AG20443 (cell line): ENCODE measurements at places on chromosomes 7 and 10.
A peak's percentile ranks its signal among the peaks of the same experiment; 100 is the strongest.

DNA sequence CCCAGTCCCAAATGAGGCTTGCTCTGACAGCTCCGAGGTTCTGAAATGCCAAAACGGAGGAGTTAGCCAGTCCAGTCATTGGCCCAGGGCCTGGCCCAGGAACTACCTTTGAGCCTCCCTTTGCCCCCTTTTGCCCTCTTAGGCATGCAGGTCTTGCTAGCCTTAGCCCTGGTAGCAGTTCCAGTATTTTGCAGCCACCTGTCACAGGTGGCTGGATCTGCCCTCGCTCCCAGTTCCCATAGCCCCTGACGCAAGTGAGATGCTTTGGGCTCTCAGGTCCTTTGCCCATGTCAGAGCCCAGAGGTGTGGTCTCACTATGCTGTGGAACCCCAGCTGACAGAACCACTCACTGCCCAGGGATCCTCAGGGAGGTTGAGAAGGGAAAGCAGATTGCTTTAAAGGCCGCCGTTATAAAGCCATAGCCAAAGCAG lies 42.0 kb downstream of the GPRIN2 start:
- DNase-seq: no peak

GRCh38 chr10:17993361-17993760 lies 41.6 kb downstream of the SLC39A12 start:
- no peak for DNase-seq

- DNase-seq: peak; percentile 45
Measured at GRCh38 chr7:34080513-34080912, 175.2 kb downstream of the BMPER start.

DNA sequence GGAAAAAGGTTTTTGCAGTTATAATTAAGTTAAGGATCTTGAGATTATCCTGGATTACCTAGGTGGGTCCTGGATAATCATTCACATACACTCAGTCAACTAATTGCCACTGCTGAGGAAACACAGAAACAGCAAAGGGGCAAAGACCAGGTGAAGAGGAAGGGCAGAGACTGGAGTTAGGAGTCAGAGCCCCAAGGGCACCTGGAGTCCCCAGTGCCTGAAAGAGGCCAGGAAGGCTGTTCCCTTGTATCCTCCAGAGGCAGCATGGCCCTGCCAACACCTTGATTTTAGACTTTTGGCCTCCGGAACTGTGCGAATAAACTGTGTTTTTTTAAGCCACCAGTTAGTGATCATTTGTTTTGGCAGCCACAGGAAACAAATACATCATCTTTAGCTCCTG lies 24.6 kb downstream of the PRR15 start:
- DNase-seq: no peak

DNA sequence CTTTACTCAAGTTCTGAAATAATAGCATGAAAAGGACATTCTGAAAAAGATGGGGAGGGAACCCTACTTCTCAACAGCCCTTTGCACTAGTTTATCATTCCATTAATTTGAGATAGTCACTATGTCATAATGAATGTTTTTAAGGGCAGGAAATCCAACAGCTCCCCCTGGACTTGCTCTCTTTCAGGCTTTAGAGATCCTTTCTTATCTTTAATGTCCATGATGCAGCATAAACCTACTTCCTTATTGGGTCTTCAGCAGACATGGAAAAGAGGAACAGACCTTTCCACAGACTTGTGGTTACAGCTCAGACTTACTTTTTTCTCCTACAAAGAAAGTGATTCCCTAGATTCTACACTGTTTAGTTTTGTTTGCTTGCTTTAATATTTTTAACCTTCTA lies 87.3 kb downstream of the IDE start:
- no peak for DNase-seq

GRCh38 chr10:97399843-97400545 lies 1.1 kb downstream of the RRP12 start:
- DNase-seq: peak; percentile 79

DNA sequence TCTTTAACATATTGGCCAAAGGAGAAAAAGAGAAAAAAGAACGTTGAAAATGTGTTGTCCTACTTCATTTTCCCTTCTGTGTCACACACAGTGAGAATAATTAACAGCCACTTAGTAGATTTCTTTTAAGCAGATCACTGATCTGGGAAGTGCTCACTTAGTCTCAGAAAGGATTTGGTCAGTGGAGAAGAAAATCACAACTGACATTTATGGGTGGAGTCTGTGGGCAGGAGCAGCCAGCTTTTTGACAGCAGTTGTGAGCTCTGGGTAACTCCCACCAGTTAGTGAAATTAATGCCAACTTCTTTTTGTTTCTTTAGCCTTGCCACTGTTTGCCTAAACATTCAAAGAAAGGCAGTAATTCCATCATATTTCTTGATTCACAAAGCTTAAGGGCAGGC lies 49.7 kb downstream of the CDK14 start:
- DNase-seq: no peak
